ENCODE measurements at places on chromosomes 2 and 18. TPM values are rescaled to one million over a fixed set of nuclear protein-coding genes. Genes with fewer than 3 reads are reported as not detected.

The PDCD1 gene
- not detected for total RNA-seq

The CASP10 gene
- total RNA-seq = 0.52 TPM

The ITPRID2 gene
- 328 TPM for total RNA-seq

The ACOXL gene
- total RNA-seq = not detected

The CIB4 gene
- total RNA-seq = not detected
